ENCODE measurements at places on chromosomes 3 and 15. TPM values are rescaled to one million over a fixed set of nuclear protein-coding genes. Genes with fewer than 3 reads are reported as not detected.

Gene SLC24A5
- not detected for total RNA-seq

Gene SEMA3F
- not detected for total RNA-seq

Gene CCDC50
- 4.7 TPM for total RNA-seq

Gene PRKCI
- total RNA-seq, result 23.5 TPM

Gene AGBL1
- not detected for total RNA-seq

Gene SLCO3A1
- total RNA-seq, result 38.8 TPM

Gene PRTG
- total RNA-seq, result not detected

Gene CPNE9
- not detected for total RNA-seq

Gene GP5
- 4.9 TPM for total RNA-seq

Gene CRTAP
- total RNA-seq, result 41.4 TPM

Gene CTXND1
- not detected for total RNA-seq

Gene SIDT1
- total RNA-seq, result 21.9 TPM

Gene DCP1A
- total RNA-seq, result 24.7 TPM

Gene GOLGA6A
- 0.08 TPM for total RNA-seq

Gene RBMS3
- 0.58 TPM for total RNA-seq

Gene RSRC1
- 31.2 TPM for total RNA-seq

Gene TRPM1
- not detected for total RNA-seq

Gene RAB6B
- total RNA-seq, result not detected

Gene CCK
- total RNA-seq, result not detected

Gene SST
- not detected for total RNA-seq

Gene XPC
- total RNA-seq, result 39.3 TPM

Gene CNTN4
- total RNA-seq, result not detected

Gene PLD1
- total RNA-seq, result 0.35 TPM

Gene IQCH
- 0.34 TPM for total RNA-seq

Gene NAA80
- total RNA-seq, result 33.2 TPM

Gene DIS3L
- total RNA-seq, result 30.6 TPM

Gene EPB42
- total RNA-seq, result not detected

Gene KCNMB3
- total RNA-seq, result 0.48 TPM

Gene GPR171
- total RNA-seq, result 242 TPM

Gene SAMMSON
- not detected for total RNA-seq

Gene POPDC2
- total RNA-seq, result 3.7 TPM

Gene PRSS50
- not detected for total RNA-seq

Gene SEMA3G
- not detected for total RNA-seq

Gene ADAMTS7
- total RNA-seq, result not detected

Gene ZMYND10
- total RNA-seq, result 3.0 TPM

Gene CLEC3B
- total RNA-seq, result 0.33 TPM

All from activated naive CD4-positive, alpha-beta T cell treated with anti-CD3 and anti-CD28 coated beads, Interleukin-2, amount 10 ng/mL, durations not matched to agents 5 hours and 36 hours (primary cell).